NCI-H524 (cell line): ENCODE measurements at places on chromosomes 11 and 22.

DNA sequence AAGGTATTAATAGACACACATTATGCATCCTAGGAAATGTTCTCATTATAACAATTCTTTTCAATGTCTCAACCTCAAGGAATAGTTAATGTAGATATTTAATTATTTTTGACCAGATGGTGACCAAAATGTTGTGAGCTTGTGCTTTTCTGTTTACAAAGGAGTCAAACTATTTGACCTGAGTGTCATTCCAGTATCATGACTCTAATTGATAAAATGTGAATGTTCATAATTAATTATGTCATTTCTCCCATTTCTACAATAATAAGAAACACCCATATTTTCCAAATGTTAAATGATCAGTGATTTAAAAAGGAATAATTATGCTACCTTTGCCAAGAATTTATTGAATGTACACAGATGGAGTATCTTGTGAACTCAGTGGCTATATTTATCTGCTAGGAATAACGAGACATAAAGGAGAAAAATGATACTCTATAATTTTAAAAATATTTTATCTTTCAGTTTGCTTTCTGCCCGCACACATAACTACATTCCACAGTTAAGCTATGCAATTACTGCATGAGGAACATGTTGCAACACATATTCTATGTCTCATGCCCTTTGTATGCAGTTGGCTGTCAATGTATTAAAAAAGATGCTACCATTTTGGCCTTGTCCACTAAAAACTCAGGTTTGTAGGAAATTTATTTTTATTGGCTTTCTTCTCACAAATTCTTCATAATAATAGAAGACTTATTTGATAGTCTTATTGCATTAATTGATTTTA is 376.7 kb upstream of the CCDC179 start:
- DNase-seq: no peak

DNA sequence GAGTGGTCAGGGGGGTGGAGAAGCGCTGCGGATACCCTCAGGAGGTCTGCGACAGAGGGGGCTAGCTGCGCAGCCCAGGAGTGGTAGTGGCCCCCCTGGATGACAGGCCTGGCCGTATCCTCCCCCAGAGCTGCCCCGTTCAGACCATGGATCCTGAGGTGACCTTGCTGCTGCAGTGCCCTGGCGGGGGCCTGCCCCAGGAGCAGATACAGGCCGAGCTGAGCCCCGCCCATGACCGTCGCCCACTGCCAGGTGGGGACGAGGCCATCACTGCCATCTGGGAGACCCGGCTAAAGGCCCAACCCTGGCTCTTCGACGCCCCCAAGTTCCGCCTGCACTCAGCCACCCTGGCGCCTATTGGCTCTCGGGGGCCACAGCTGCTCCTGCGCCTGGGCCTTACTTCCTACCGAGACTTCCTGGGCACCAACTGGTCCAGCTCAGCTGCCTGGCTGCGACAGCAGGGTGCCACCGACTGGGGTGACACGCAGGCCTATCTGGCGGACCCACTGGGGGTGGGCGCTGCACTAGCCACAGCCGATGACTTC is 505 bp downstream of the NUDT22 start:
- DNase-seq: peak; percentile 77

DNA sequence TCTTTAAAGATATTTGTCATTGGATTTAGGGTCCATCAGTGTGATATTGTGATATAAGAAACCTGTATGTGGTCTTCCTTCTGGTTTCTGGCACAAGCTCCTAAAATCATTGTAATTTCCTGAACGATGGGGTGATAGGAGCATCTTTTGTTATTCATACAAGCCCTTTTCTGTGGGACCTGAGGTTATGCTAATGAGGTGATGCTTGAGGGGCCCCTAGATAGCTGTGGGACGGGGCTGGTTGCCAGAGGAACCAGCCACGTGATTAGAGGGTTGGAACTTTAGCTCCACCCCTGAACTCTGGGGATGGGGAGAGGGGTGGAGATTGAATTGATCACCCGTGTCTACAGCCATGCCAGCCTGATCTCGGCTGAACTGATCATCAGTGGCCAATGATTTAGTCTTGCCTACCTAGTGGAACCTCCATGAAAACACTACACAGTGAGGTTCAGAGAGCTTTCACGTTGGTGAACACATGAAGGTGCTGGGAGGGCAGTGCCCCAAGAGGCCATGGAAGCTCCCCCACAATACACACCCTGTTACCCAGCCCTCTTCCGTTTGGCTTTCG is 62.8 kb downstream of the BCR start:
- no peak for DNase-seq

- no peak for DNase-seq
Observed at GRCh38 chr11:125211191-125211947, 46.8 kb downstream of the PKNOX2 start.

DNA sequence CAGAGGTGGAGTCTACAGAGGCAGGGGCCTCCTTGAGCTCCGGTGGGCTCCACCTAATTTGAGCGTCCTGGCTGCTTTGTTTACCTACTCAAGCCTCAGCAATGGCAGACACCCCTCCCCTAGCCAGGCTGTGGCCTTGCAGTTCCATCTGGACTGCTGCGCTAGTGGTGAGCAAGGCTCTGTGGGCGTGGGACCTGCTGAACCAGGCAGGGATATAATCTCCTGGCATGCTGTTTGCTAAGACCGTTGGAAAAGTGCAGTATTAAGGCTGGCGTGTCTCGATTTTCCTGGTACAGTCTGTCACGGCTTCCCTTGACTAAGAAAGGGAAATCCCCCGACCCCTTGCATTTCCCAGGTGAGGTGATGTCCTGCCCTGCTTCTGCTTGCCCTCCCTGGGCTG is 77.7 kb downstream of the GDPD4 start:
- peak; percentile 12 for DNase-seq

GRCh38 chr11:29321293-29322132 is 695.3 kb downstream of the KCNA4 start:
- DNase-seq: peak; percentile 11

- DNase-seq: peak; percentile 19
Observed at GRCh38 chr22:44543781-44544477, 45.9 kb upstream of the RTL6 start.

DNA sequence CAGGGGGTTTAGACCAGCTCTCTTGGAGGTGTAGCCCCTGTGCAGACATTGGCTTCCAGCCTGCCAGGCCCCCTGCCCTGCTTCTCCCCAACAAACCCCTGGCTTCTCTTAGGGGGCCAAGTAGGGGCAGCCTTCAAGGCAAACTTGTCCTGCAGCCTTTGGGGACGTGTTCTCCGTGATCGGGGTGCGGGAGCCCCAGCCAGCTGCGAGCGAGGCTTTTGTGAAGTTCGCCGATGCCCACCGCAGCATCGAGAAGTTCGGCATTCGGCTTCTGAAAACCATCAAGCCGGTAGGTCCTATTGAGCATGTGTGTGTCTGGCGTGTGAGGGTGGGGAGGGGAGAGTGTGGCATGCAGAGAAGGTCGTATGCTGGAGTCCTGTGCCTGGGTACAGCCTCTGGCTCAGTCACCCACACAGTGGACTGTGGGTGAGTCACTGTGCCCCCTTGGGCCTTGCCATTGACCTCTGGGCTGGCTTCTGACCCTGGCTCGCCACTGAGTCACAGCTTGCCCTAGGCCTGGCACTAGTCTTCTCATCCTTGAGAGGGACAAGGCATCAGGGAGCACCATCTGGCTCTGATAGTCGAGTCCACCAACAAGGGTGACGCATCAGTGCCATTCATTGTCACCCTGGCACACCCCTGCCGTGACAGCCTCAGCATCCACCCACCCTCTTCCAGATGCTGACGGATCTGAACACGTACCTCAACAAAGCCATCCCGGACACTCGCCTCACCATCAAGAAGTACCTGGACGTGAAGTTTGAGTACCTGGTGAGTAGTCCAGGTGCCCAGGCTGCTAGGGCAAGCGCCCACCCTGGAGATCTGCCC is 11.4 kb downstream of the SLC16A8 start:
- no peak for DNase-seq

DNA sequence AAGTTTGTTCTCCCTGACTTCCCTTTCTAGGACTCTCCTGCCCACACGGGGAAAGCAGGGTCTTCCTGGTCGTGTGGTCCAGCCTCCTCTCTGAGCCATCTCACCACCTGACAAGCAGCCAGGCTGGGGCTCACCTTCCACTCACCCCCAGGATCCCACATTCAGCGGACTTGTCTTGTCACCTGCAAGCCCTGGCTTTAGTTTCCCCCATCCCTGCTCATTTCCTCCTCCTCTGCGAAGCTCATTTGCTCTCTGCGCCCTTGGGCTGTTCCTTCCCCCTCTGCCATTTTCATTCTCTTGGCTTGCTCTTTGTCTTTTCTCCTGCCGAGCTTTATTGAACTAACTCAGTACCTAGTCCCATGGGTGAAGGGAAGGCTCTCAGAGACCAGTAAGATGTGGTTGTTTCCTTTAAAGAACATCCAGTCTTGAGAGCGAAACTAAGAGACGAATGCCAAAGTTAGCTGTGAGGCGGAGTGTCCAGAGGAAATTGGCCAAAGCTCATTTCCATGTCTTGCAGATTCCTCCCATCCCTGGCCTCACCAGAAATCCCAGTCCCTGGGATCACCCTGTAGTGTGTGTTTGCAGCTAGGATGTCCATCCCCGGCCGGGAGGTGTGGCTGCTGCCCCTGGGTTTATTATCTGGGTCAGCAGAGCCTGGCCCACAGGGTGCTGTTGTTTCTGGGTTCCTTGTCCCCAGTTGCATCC is 2.0 kb downstream of the ST14 start:
- DNase-seq: no peak

DNA sequence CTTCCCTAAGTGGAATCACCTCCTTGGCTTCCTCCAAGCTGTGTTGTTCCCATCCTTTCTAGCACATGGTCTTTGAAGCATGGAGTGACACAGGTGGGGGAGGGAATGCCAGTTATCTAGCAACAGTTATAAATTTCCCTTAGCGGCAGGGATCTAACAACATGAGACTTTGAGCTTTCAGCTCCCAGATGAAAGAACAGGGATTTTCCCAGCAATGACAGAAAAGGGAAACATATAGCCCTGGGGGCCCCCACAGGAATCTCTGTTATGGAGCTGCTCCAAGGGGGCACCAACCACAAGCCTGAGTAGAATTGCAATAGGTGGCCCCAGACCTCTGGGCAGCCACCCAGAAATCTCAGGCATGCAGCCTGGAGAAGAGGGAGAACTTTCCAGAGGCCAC is 163.0 kb downstream of the GRIK4 start:
- no peak for DNase-seq

DNA sequence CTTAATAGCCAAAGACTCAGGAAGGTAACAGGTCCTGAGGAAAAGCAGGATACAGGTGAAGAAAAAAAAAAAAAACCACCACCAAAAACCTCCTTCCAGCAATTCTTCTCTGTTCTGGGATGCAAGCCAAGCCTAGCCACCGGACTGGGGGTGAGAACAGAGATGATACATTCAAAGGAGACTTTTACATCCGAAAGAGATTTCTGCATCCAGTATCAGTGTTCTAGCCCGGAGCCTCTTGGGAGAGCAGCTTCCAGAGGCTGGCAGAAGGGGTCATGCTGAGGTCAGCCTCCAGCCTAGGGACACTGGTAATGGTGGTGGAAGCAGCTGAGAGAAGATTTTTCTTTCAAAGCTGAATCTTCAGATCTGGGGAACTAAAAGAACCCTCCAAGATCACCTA is 76.2 kb downstream of the KCNC1 start:
- no peak for DNase-seq

GRCh38 chr11:94066901-94067429 is 45.8 kb downstream of the HEPHL1 start:
- no peak for DNase-seq

- no peak for DNase-seq
Observed at GRCh38 chr11:95076416-95076815, 9.7 kb downstream of the SRSF8 start.

DNA sequence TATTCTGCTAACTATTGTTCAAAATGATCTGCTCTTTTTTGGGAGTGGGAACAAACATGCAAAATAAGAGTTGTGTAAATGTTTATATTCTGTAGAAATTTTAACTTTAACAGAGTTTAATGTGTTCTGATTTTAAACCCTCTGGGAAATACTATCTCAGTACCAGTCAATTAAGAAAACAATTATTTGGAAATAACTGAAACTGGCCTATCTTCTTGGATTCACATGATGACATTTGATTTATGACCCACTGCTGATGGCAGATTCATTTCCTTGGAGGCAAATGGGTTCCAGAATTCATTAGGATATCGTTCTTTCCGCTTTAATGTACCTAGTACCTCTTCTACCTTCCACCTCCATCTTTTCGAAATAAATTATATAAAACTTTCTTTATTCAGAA is 5.5 kb downstream of the SIK2 start:
- no peak for DNase-seq

DNA sequence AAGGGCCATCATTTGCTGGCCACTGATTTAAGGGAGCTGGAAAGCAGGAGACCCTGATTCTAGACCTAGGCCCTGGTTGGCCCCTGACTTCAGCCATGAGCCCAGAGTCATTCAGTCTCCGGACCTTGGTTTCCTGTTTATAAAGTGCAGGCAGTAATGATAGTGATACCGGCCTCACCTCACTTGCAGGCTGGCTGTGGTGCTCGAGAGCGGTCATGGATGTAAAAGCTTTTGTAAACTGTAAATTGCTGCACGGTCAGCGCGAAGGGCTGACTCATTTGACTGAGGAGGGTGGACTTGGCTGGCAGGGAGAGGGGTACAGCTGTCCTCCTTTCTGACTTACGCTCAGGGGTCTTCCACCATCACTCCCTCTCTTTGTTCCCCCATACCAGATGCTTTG is 37.4 kb downstream of the FBLN1 start:
- DNase-seq: no peak

DNA sequence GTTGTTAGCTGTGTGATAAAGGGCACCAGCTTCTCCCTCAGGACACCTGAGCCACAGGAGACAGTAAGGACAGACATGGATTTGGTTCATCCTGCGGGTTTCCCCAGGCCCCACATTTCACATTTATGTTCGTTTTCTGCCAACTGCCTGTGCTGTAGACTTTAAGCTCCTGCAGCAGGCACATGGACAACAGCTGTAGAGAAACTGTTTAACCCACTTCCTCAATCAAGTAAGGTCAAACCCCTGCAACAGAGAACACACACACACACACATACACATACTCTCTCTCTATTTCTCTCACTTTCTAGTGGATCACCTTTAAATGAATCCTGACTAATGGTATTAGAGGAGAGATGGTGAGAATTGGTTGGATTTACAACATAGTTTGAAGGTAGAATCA is 90.7 kb downstream of the C11orf87 start:
- no peak for DNase-seq

GRCh38 chr11:111582881-111583280 is 19.4 kb upstream of the SIK2 start:
- DNase-seq: no peak

GRCh38 chr11:102800767-102801166 is 2.8 kb upstream of the MMP1 start:
- DNase-seq: no peak

GRCh38 chr11:45145379-45146071 is 914 bp upstream of the PRDM11 start:
- DNase-seq: peak; percentile 76

DNA sequence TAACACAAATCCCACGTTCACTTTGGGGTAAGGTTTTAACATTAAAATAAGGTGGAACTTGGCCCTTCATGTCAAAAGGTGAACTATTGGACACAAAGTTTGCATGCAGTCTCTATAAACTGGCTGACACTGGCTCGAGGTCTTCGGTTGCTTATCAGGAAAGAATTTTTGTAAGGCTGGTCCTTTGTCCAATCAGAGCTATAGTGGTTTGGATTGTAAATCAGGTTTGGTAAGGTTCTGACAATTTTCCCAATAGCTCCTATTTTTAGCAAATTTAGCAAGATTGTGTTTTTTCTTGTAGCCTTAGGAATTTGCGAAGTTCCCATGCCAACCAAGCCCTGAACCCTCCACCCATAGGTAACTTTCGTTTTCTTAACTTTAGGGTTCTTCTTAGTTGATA is 17.6 kb upstream of the MED17 start:
- DNase-seq: no peak

- no peak for DNase-seq
Observed at GRCh38 chr11:15568440-15568839, 453.7 kb downstream of the INSC start.
